HCEC 1CT (cell line): ENCODE measurements at places on chromosomes 1 and 21.

GRCh38 chr1:96087719-96088118 lies 633.9 kb upstream of the PTBP2 start:
- no peak for DNase-seq

GRCh38 chr1:35386290-35386689 lies 117.8 kb downstream of the ZMYM4 start:
- DNase-seq: no peak

DNA sequence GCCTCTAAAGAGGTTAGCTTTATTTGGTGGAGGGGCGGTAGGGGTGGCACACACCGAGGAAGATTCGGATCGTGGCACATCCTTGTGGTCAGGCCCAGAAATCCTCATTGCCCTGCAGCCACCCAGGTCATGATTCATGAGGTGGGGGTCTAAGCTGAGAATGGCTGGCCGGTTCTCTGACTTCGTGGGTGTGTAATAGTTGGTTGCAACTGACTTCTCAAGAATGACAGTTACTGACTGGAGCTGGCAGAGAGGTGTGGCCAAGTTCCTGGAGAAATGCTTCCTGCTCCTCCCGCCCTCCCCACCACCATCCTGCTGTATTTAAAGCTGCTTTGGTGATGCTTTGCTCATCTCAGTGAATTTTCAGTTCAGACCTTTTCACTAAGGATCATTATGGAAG lies 198.6 kb downstream of the KIF26B start:
- DNase-seq: no peak

GRCh38 chr1:94684690-94685250 lies 135.4 kb upstream of the SLC44A3 start:
- no peak for DNase-seq

GRCh38 chr1:182415789-182416188 lies 15.3 kb upstream of the TEDDM1 start:
- DNase-seq: no peak

DNA sequence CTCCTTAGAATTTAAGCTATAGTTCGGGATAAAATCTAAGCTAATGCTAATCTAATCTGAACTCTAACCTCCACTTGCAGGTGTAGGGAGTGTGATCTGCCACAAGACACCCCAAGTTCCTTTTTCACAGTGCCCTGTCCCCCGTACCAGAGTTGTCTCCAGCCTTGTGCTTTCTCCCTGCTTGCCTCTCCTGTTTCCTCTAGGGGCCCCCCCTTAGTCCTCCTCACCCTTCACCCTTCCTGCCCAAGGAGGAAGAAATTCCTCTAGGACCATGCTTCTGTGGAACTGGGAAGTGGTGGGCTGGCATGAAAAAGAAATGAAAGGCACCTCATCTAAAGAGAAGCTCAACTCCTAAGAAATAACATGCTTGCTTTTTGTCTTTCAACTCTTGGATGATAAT lies 50.2 kb upstream of the BCL9 start:
- DNase-seq: no peak
